ENCODE measurements at places on chromosomes 2 and 18. TPM values are rescaled to one million over a fixed set of nuclear protein-coding genes. Genes with fewer than 3 reads are reported as not detected.

Gene TMEM169
- 0.69 TPM for total RNA-seq

Gene LYPD6
- total RNA-seq = 5.1 TPM

Gene HOXD13
- not detected for total RNA-seq

Gene ARHGAP25
- 5.8 TPM for total RNA-seq

Gene PDK1
- 17.7 TPM for total RNA-seq

Measured in skin of body (tissue), 3 donors.